ENCODE measurements at places on chromosomes 3 and 15. TPM values are rescaled to one million over a fixed set of nuclear protein-coding genes. Genes with fewer than 3 reads are reported as not detected.

DNA sequence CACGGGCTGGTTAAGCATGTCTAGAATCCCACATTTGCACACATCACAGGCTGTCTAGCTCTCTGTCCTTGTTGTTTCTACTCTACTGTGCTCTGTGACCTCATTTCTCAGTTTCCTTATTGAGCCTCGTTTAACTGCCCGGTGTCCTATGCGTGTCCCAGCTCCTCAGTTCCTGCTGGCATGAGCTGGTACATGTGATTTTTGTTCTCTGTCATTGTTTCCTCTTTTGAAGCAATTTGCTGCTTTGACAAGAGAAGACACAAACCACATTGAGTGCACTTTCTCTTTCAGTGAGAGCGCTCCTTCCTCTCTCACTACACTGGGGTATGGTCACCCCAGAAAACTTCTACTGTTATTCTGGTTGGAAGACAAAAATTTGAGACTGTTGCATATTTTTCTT is 563.5 kb downstream of the PDCD6IP start:
- DNase-seq: no peak

DNA sequence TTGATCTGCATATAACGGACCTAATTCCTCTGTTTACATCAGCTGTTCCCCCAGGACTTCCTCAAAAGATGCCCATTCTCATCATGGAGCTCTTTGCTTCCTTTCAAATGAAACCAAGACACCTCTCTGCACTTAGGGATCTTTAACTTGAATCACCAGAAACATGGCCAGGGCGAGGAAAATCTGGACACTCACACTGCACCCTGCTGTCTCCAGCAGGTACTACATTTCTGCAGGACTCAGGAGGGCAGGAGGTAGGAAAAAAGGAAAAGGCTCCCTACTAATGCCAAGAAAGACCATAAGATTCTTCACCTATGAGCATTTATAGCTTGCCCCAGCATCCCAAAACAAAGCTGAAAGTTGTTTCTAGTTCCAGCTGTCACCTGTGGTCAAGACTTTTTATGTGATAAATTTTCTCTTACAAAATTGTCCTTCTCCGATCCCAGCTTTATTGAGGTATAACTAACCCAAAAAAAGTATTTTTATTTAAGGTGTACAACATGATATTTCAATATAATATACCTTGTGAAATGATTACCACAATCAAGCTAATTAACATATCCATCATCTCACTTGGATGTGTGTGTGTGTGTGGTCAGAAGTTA is 87.3 kb upstream of the C15orf61 start:
- no peak for DNase-seq

DNA sequence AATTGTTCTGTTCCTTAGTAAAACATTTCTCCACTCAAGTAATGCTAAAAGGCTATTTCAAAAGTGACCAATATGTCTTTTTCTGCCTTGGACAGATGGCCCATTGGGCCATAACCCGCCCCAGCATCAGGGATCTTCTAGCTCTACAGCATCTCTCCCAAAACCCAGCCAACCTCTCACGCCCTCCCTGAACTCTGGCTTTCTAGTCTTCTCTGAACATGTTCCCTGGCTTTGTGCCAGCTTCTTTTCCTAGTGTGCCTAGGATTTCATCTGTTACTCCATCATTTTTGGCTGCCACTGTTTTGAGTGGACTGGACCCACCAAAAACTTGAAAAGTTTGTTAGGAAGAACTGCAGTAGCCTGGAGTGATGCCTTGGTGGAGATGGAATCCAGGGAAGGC is 30.7 kb downstream of the TRPM1 start:
- DNase-seq: no peak

GRCh38 chr3:171994646-171995428 is 44.5 kb upstream of the FNDC3B start:
- DNase-seq: no peak

- no peak for DNase-seq
Observed at GRCh38 chr15:95556225-95556624, 774.3 kb upstream of the NR2F2 start.

GRCh38 chr3:127849368-127849767 is 27.1 kb upstream of the MGLL start:
- no peak for DNase-seq

GRCh38 chr15:65147902-65148301 is 14.3 kb upstream of the PDCD7 start:
- DNase-seq: no peak

DNA sequence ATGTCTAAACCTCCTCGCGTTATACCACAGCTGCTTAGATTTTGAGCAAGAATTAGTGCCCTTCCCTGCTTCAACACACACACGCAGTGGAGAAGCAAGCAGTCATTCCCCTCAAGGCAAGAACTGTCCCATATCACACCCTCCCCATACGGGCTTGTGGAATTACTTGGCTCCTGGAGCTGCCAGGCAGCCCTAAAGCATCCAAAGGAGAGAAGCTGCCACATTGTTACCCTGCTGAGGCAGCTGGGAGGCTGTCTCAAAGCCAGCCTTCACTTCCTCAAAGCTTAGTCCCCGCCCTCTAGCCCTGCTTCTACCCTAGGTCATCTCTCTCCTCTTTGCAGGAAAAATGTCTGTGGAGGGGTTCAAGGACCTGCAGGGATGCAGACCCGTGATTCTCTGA is 153.4 kb downstream of the RORA start:
- DNase-seq: no peak

- peak; percentile 97 for DNase-seq
Observed at GRCh38 chr3:109685084-109686079, 348.0 kb upstream of the DPPA4 start.

DNA sequence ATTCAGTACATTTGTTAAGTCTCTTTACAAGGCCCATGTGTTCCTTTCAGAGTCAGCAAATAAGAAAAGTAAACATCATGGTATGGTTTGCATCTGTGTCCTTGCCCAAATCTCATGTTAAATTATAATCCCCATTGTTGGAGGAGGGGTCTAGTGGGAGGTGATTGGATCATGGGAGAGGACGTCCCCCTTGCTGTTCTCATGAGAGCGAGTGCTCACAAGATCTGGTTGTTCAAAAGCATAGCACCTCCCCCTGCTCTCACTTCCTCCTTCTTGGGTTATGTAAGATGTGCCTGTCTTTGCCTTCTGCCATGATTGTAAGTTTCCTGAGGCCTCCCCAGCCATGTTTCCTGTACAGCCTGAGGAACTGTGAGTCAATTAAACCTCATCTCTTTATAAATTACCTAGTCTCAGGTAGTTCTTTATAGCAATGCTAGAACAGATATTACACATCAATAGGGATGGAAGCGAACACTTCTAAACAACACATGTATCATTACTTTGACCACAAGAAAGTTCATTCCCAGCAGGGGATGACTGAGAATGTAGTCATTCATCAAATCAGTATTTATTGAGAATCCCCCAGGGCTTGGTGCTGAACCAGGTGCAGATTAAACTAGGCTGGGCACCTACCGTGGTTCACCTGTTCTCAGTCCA is 4.1 kb downstream of the EFCAB12 start:
- no peak for DNase-seq

DNA sequence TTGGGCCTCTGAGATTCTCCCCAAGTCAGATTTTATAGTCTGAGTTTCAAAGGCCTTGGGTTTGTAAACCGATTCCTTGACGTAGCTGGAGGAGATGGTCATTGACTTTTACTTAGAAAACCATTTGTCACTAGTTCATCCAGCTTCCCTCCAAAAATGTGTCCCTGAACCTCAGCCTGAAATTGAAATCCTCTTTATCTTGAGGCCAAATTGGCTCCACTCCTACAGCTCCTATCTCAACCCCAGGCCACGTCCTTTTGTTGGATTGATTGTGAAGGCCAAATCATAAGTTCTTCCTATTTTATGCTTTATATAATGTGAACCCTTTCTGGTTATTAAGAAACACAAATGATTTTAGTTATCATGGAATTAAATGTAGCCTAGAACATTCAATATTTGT is 193.9 kb upstream of the SUCLG2 start:
- no peak for DNase-seq

DNA sequence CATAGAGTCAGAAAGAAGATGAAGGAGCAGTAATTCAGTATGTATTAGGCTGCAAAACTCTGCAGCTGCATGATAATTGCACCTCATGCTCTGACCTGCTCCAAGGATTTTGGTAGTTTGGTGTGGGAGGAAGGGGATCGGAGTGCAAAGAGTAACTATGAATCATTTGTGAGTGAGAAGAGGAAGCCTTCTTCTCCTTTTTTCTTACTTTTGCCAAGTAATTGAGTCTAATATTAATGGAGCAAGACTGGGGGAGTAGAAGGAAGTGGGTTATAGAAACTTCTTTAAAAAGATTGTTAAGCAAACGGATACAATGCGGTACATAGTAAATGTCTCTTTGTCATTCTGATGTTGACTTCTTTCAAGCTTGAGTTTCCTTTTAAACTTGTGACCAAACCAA is 276.5 kb downstream of the EDEM1 start:
- no peak for DNase-seq

DNA sequence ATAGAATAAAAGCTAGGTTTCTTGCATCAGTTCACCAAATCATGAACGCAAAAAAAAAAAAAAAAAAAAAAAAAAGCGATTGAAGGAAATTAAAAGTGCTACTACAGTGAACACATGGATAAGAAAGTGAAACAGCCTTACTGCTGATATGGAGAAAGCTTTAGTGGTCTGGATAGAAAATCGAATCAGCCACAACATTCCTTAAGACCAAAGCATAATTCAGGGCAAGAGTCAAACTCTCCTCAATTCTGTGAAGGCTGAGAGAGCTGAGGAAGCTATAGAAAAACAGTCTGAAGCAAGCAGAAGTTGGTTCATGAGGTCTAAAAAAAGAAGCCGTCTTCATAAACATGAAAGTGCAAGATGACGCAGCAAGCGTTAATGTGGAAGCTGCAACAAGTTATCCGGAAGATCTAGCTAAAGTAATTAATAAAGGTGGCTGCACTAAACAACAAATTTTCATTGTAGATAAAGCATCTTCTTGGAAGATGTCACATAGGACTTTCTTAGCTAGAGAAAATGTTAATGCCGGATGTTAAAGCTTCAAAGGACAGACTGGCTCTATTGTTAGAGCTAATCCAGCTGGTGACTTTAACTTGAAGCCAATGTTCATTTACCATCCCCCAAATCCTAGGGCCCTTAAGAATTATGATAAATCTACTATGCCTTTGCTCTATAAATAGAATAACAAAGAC is 19.2 kb downstream of the P3H2 start:
- DNase-seq: no peak

DNA sequence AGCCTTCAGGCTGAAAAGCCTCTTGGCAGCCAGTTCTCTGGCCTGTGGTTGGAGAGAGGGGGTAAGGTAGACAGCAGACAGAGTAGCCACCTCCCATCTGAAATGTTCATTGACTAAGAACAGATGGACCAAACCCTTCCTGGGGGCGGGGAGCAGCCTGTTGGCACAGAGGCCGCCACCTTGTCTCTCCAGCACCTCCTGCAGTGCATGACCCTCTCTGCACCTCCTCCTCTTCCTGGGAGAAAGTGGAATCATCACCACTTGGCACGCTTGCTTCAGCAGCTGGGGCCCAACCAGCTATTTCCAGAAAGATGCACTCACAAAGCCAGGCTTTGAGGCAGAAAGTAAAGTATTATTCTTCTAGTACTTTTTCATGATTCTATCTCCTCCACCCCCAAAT is 313.4 kb upstream of the CHRM5 start:
- DNase-seq: peak; percentile 31

DNA sequence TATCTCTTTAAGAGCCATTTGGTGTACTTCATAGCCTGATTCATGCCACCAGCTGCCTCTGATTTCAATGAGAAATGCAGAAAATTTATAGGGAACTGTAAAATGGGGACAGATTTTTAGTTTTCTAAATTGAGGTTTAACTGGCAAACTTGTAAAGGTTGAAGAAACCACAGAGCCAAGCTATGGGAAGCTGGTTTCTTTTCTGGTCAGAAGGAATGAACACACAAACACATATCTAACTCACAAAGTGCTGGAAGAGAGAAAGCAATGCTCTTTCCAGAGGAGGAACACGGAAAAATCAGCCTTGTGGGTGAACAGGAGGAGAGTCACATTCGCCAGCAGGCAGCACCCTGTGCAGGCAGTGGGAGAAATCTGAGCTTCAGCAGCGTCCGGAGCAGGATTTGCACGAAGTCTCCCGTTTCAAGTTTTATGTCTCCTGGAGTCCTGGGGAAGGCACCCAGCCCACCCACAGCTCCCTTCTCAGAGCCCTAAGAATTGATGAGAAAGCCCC is 481 bp downstream of the MASP1 start:
- DNase-seq: no peak

The FSIP1 gene
- total RNA-seq: 1.2 TPM

The KCNAB1 gene
- not detected for total RNA-seq

The CHRM5 gene
- total RNA-seq: not detected

The FYCO1 gene
- total RNA-seq: 10.9 TPM

Measured in epithelial cell of proximal tubule (primary cell).